NCI-H1417 (cell line): ENCODE measurements at places on chromosomes 2 and 18.

- DNase-seq = no peak
Measured at GRCh38 chr18:51563396-51563795, 365.9 kb upstream of the MEX3C start.

DNA sequence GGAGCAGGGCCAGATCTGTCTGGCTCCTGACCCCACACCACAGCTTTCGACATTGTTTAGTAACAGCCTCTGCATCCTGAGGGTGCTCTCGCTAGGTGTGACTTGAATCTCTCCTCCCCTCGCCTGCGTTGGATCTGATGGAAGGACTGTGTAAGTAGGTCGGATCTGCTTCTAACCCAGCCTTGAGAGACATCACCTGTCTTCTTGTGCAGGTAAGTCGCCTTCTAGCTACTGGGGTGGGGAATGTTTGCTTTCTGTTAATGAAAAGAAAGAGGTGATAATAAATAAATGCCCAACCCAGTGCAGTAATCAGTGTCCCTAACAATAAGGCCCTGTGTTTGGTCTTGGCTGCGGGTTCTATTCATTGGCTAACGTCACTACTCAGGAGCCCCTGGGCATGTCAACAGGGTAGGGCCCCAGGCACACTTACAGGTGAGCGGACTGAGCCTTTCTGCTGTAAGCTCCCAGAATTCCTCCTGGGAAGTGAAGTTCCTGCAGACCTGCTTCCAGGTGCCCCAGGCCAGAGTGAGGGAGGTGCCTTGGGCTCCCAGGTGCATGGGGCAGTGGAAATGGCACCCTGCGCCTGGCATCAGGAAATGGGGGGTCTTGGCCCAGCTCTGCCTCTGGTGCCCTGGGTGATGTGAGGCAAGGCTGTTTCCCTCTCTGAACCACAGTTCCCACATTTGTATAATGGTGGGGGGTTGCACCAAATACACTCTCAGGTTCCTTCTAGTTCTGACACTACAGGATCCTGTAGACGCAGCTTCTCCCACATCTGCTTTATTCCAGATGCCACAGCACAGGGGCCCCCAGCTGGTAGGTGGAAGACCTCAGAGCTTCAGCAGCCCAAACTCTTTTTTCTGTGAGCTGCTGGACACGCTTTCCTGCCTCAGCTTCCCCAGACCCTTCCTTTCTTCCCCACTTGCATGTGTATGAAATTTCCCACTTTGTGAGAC lies 11.2 kb upstream of the FOSL2 start:
- DNase-seq = peak; percentile 30

GRCh38 chr2:16243411-16243996 lies 303.2 kb downstream of the MYCN start:
- DNase-seq = no peak

DNA sequence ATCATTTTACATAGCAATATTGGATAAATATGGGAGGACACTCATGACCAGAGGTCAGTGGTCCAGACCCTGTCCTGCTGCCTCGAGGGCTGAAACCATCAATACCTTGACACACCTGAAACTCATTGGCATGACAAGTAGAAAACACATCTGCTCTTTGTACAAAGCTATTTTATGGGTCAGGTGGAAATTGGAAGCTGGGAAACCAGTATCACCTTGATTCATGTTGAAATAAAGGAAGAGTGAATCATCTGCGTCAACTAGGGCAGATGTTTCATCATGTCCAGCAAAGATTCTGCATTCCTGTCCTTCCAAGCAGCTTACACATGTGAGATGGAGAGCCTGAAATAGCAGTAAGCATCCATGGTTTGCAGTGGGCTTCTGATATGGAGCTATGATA lies 80.0 kb upstream of the ERBB4 start:
- no peak for DNase-seq

DNA sequence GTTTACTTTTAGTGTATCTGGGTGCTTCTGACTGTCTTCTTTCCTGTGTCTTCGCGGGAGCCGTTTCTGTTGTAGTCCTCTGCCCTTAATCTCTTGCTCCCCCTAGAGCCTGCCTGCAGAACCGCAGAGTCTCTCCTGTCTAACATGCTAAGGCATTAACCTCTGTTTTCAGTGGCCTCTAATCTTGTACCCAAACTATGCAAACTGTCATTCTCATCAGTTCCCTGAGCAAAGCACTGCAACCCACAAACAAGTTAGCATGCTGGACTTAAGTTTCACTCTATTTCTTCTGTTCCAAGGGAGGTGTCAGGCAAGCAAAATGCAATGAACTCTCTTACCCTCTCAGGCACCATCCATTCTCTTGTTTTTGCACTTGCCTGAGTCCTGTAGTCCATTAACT lies 138.4 kb downstream of the OTX1 start:
- no peak for DNase-seq

DNA sequence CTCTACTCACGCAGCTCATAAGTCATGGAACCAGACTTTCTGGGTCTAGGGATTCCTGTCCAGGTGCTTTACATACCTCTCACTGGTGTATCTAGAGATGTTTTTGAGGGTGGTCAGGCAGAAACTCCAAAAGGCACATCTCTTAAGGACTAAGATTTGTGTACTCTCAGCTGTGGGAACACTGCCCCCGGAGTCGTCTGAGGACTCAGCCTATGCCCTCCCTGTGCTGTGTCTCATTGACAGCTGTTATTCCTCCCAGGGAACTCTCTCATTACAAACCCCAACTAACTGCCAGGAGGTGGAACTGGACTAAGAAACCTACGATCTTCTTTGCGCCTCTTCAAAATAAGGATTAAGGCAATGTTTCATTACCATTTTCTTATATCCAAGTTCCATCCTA lies 293.9 kb upstream of the DLGAP1 start:
- no peak for DNase-seq

DNA sequence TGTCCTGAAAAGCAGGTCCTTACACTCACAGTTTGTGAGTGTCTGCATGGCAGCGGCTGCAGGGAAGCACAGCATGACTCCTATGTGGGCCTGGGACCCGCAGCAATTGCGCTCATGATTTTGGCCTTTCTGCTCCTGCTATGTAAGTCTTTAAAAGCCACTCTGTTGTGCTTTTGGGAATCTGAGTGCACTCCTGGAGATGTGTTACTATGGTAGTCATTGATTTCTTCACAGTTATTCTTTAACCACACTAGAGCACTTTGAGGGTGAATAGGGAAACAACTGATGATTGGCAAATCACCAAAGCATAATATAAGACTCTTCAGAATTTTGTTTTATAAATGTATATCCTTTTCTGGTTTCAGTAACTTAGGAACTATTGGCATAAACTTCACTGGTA lies 40.9 kb downstream of the DSG2 start:
- DNase-seq = no peak

- no peak for DNase-seq
Measured at GRCh38 chr2:16908656-16909055, 243.0 kb upstream of the CYRIA start.

GRCh38 chr2:171341394-171342066 lies 92.3 kb downstream of the METTL8 start:
- no peak for DNase-seq

DNA sequence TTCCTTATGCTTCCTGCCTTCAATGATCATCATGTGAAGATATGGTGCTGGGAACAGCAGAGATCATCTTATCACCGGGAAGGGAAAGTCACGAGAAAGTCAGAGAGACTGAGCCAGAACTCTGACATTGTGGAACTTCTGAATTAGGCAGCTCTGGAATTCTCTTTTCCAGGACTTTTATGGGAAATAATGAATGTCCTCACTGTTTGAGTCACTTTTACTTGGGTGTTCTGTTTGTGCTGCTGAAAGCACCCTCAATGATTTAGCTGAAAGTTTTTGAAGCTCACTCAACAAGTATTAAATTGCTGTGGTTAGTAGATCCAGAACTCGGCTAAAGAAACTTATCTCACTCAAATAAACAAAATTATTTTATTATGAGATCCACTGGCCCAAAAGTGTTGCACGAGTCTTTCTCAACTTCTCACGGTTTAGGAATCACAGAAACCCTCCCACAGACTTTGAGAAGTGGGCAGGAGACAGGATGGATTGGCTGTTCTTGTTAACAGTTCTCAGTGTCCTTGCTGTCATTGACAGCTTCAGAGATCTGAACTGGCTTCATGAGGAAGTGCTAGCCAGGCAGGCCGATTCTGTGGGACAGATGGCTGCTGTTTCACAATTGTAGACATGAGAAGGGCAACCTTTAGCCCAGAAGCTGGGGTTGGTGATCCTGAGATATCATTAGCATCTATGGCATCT lies 26.4 kb upstream of the ATRAID start:
- DNase-seq = no peak

- no peak for DNase-seq
Measured at GRCh38 chr2:224155896-224156295, 116.8 kb upstream of the SERPINE2 start.

GRCh38 chr2:31785876-31786275 lies 205.1 kb upstream of the SRD5A2 start:
- DNase-seq = no peak

GRCh38 chr18:80106482-80107051 lies 2.5 kb upstream of the ADNP2 start:
- no peak for DNase-seq

DNA sequence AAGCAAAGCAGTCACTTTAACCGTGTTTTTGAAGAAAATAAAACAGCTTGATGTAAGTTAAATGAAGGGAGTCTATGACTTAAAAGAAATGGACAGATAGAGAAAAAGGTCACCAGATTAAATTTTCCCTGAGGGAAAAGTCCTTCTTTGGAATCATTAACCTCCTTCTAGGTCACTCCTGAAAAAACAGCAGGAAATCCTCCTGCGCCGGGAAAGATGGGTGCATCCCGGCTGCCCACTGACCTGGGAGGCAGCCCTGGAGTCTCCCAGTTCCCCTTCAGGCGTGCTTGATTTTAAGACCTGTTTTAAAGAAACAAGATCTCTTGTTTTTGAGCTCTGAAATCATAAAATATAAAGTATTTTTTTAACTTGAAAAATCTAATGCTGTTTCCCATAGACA lies 18.4 kb upstream of the ZNF521 start:
- DNase-seq = no peak

GRCh38 chr18:2958819-2959298 lies 54.1 kb downstream of the LPIN2 start:
- no peak for DNase-seq

- no peak for DNase-seq
Measured at GRCh38 chr18:40326985-40327384, 1628.0 kb upstream of the PIK3C3 start.
